ENCODE measurements at places on chromosomes 7 and 10.
A peak's percentile ranks its signal among the peaks of the same experiment; 100 is the strongest.

GRCh38 chr10:77820349-77820748 is 106.2 kb downstream of the DLG5 start:
- no peak for DNase-seq

DNA sequence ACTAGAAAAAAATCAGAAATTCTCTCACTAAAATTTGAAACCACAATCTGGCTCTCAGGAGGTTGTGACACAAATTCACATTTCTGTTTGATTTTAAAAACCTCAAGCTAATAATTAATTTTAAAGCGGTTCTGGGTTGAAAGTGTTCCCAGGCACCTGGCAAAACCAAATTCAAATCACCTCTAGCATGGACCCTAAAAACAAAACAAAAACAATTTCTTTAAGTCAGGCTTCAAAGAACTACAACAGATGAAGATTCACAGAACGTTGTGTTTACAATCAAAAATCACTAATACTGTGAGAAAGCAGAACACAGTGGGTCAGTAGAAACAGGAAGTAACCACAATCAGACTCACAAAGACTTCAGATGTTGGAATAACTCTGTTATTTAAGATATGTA is 7.2 kb upstream of the RELN start:
- no peak for DNase-seq

DNA sequence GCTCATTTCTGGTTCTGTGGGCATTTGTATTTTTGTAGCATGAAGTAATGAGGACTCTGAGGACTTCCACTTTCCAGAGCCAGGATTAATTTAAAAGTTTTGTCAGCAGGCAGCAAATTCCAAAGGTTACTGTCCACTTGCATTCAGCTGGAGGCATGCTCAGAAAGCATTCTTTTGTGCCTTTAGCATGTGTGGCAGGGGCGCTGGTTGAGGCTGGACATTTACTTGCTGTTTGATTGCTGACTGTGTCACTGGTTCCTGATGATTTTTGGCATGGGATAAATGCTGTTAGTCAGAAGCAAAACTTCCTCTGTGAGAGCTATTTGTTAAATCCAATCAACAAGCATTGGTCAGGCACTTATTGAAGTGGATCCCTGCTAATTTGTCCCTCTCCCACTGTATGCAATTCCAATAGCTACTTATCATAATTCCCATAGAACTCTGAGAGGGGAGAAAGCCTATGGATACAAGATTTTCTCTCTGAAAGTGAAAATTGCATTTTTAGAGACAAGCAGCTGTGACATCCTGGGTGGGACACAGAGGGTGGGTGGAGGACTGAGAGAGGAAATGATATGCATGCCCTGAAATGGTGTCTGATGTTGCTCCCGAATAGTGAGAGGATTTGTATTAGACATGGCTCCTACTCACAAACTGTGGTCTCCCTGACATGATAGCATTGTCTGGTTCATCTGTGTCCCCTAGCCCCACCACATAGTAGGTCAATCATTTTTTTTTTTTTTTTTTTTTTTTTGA is 161.2 kb upstream of the WDR11 start:
- no peak for DNase-seq

DNA sequence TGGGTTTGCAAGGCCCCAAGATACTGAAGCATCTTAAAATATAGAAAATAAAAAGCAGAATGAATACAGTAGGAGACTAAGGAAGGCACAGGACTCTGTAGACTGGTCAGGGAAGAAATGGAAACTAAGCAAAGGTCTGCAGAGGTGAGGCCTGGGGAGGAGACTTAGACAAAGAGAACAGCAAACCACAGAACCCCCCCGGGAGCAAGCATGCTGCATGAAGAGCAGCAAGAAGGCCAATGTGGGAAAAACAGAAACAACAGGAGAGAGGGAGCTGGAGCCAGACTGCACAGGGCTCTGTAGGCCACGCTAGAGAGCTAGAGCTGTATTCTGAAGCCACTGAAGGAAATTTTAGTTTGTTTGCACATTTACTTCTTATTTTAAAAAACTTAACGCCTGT is 45.7 kb upstream of the ARID5B start:
- no peak for DNase-seq

DNA sequence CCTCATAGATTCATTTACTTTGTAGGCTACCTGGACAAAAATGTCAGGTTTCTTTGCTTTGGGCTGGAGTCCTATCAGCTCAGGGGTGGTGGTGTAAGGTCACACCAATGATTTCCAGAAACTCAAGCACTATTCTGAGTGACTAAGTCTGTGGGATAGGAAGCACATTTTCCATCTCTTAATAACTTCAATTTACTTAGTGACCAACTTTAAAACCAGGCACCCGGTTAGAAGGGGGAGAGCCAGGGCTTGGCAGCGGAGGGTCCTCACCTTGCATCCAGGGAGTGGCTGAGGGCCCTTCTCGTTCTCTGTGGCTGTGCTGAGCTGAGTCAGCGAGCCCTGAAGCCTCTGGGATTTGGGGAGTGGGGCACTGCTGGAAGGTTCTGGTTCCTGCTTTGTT is 6.7 kb downstream of the CHST3 start:
- DNase-seq, result no peak

DNA sequence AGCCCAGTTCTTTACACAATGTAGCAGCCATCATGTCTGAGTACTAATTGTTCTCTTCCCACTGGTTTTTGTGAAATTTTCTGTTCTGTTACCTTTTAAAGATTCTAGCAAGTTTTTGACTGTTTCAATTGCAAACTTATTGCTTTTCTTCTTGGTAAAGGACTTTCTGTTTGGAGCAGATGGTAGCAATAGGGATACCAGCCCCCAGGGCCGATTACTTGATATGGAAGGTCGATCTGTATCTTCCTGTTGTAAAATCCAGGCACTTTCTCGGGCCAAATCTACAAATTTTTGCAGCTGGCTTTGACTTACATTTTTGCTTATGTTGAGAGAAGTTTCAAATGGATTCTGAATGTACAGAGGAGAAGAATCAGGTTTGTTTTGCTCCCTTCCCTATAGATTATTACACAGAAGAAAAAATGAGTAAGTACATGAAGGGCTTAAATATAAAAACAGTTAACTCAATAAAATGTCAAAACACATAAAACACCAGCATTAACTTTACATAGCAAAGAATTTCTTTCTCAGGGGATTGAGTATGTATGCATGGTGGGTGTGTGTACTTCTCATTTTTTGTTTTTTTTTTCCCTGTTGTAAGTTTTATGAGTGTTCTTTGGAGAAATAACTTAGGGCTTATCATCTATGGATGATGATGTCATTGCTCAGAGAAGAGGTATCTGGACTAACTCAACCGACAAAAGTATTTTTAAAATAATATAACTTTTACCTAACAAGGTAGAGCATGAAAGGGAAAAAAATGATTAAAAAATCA is 35.3 kb downstream of the MTPAP start:
- no peak for DNase-seq

- no peak for DNase-seq
Observed at GRCh38 chr10:62016623-62017490, 115.4 kb downstream of the ARID5B start.

DNA sequence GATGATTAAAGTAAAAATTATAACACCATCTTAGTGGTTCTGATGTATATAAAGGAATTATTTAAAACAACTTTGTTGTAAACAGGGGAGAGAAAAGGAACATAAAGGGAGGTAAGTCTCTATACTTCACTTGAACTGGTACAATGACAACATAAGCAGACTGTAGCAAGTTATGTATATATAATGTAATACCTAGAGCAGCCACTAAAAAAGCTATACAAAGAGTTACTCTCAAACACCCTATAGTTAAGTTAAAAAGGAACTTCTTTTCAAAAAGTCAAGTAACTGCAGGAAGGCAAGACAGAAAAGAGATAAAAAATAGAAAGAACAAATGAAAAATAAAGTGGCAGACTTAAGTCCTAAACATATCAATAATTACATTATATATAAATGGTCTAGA is 82.3 kb downstream of the ZNF503 start:
- no peak for DNase-seq

- DNase-seq, result no peak
Observed at GRCh38 chr7:80496586-80496985, 15.3 kb downstream of the GNAT3 start.

GRCh38 chr7:66246554-66247171 is 41.5 kb downstream of the TPST1 start:
- DNase-seq, result no peak

DNA sequence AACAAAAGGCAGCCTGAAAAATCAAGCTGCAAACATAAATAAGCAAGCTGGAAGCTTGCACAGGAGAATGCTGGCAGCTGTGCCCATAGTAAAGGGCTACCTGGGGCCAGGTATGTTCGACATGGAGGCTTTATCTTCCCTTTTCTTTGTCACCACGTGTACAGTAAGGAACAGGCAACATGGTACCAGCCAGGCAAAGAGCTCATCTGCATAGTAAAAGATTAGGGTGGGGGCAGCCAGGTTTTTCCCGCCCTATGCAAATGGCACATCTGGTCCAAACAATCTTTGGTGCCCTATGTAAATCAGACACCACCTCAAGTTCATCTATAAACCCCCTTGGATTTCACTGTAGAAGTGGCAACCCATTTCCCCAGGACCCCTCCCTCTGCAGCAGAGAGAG is 625.1 kb downstream of the TYW1 start:
- DNase-seq, result no peak

DNA sequence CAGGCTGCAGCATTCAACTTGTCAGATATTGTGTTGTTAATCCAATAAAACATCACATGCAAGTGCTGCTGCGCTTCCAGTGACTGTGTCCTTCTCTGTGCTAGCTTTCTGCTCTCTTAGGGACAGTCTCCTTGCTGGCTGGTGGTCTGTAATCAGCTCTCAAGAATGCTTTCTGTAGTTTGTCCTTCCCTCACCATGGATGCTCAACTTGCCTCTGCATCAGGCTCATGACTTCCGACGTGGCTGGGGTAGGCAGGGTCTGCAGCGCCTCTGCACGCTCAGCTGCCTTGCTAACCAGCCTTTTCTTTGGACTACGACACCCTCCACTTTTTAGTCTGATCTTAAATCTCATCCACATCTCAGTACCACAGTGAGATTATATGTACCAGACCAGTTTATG is 58.3 kb downstream of the MMRN2 start:
- no peak for DNase-seq

- no peak for DNase-seq
Observed at GRCh38 chr7:64618785-64619456, 47.0 kb upstream of the ZNF107 start.

GRCh38 chr7:30090111-30090510 is 44.7 kb upstream of the MTURN start:
- DNase-seq, result no peak

DNA sequence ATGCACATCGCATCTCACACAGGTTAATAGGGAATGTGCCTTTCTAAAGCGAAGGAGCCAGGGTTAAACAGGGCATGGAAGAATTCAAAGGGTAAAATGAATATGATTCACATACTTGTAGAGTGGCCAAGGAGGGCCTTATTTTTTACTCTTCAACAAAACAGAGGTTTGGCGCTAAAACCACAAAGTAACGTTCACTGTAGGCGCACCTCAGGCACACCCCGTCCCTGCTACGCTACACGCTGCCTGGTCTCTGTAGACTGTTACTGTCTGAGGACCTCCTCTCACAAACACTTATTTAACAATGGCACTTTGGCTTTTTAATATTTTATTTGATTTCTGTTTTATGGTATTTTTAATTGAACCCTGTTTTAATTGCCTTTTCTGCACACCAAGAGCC is 462.1 kb upstream of the GALNT17 start:
- DNase-seq, result no peak

DNA sequence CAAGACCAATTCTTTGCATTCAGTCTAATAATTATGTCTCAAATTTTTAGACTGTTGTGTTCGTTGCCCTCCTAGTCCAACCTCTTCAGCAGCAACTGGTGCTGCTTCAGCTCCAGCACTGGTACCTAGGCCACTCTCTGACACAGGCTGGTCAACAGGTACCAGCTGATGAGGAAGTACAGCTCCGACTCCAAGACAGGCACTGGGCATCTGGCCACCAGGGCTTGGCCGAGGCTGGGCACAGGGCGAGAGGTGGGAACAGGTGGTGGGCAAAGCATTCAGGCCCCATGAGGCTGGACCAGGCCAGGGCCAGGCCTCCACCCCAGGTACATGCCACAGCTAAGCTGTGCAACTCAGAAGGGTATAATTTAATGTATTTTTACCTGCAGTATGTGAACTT is 151.5 kb upstream of the AGR3 start:
- no peak for DNase-seq

- DNase-seq, result no peak
Observed at GRCh38 chr7:139583826-139584553, 60.5 kb downstream of the CLEC2L start.

- peak; percentile 15 for DNase-seq
Observed at GRCh38 chr7:37201003-37201875, 247.4 kb downstream of the ELMO1 start.

- no peak for DNase-seq
Observed at GRCh38 chr10:132434405-132435005, 37.5 kb downstream of the PWWP2B start.

DNA sequence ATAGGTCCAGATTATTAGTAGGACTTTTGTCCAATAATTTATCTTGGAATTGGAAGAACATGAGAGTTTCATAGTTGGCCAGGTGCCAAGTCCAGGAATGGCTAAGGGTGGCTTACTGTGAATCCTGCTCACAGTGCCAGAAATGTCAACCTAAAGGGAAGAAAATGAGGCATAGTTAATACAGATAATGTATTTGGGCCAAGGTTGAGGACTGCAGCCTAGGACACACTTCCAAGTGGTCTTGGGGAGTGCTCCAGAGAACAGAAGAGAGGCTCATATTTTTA is 78.2 kb downstream of the MAPK8 start:
- DNase-seq, result no peak

DNA sequence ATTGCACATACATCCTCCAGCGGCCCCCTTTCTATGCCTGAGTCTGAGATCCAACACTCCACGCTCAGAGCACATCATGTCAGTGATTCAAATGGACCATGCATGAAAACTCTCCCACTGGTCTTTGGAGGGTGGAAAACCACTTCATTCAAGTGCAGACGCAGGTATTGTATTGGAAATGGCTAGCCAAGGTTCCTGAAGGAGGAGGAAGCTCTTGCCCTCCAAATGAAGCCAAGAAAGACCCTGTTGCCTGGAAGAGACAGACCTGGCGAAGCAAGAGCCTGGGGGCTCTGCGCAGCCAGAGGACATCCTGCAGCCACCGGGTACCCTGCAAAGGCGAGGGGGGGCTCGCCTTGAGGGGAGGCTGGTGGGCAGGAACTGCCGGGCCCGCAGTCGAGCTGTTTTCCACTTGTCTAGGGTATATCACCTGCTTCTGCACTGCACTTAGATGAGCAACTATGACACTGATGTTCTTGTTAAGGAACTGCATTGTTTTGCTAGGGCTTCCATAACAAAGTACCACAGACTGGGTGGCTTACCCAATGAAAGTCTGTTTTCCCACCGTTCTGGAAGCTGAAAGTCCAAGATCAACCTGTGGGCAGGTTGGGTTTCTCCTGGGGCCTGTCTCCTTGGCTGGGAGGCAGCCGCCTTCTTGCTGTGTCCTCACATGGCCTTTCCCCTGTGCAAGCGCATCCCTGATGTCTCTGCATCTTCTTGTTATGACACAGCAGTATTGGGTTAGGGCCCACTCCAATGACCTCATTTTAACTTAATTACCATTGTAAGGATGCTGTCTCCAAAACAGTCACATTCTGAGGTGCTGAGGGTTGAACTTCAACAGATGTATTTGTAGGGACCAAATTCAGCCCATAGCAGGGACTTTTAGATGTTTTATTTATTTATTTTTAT is 233.4 kb downstream of the ARHGAP12 start:
- no peak for DNase-seq

GRCh38 chr10:97711640-97712572 is 1.6 kb upstream of the MARVELD1 start:
- DNase-seq, result no peak

GRCh38 chr7:85018498-85018897 is 168.4 kb downstream of the SEMA3D start:
- DNase-seq, result no peak

Measured in NCI-H2081 treated with DMSO at 0.1 percent for 48 hours (cell line).